SJSA1 (cell line): ENCODE measurements at places on chromosomes 3 and 15. TPM values are rescaled to one million over a fixed set of nuclear protein-coding genes. Genes with fewer than 3 reads are reported as not detected.

PAK2 gene
- 19.5 and 22.4 TPM in 2 replicates for total RNA-seq

DNA sequence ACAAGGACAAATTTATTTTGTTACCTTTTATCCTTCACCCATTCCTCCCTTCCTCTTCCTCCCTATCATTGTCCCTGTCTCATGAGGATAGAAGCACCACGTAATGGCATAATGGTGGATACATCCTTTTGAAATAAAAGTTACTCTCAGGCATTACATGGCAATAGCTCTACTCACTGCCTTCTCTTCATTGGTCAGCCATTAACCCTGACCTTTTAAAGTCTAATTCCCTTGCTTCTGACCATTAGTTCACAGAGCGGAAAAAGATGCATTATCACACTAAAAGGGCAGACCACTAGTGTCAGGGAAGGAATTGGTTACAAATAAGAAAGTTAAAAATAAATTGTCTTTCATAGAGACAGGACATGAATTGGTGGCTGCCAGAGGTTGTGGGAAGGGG, 54.6 kb upstream of the EIF1B start:
- no peak for DNase-seq

LRRC31 gene
- not detected in 2 replicates for total RNA-seq

DNA sequence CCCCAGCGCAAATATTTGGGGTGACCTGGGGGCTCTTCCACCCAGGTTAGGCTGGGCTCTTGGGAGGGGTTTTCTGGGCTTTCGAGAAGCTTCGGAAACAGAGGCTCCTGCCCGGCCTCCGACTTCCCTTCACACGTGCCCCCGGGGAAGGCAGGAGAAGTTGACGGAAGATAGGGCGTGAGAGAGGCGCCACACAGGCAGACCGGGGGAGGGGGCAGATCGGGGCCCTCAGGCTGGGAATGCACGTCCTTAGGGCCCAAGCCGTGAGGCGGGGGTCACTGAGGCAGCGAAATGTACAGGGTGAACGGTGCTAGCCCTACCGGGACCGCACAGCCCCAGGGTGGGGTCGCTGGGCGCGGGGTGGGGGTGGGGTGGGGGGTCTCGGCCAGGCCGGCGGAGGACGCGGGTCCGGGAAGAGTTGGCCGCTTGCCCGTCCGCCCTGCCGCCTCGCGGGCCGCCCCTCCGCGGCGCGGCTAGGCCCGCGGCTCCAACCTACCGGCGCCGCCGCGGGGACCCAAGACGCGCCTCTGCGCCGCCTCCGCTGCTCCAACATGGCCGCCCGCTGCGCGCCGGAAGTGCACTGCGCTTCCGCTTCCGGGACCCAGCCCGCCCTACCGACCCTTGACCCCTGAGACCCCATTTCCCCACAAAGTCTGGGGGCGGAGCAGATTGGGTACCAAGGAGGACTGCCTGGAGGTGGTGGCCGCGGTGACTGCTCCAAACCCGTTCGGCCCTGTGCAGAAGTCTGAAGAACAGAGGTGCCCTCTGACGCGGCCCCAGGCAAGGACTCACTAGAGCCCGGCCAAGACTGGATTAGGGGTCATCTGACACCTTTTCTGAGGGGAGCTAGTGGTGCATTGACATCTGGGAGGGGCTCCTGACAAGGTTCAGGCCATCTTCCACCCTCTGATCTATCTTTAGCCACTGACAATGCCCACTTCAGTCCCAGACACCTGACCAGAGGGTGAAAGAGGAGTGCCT, at the start of gene CCDC71:
Gene CCDC71 (minus strand): TSS at position 561 of the 981 bp plus-strand sequence. CDS start 2,123 bp downstream, outside the sequence.
- DNase-seq, result peak; percentile 26

DNA sequence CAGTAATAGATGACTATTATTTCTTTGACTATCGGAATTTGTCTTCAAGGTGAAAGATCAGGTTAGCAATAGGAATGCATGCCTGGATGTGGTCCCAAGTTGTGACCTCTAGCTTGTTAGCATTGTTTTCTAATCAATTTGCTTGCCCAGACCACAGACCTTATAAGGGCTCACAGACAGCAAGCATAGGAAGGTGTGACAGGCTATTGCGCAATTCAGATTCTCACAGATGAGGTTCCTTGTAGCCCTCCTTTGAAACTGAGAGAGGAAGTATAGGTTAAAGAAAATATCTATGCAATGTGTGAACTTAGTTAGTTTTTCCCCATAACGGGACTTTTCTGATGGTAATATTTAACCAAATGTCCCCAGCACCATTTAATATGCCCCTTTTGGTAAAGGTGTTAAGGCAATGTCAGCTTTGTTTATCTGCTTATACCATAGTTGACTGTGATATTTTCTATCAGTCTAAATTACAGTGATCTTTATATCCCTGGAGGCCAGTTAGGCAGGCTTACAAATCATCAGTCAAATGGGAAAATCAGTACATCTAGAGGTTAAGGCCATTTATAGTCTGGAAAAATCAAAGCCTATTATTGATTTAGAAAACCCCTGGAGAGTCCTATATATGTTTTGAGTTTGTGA, 168.1 kb upstream of the MBNL1 start:
- no peak for DNase-seq

PLA2G4E gene
- total RNA-seq, result not detected in 2 replicates

CCDC9B gene
- 29.5 and 39.0 TPM in 2 replicates for total RNA-seq

GRCh38 chr3:183830187-183830586, 4.8 kb upstream of the MAP6D1 start:
- no peak for DNase-seq

CLDN1 gene
- 1.5 and 2.4 TPM in 2 replicates for total RNA-seq

PFKFB4 gene
- 3.3 and 8.9 TPM in 2 replicates for total RNA-seq

TRPM1 gene
- total RNA-seq, result 0.08 TPM in 1 of 2 replicates, not detected in the other

- DNase-seq, result no peak
These were observed 138.8 kb downstream of the ZBBX start for GRCh38 chr3:167241048-167241845.

GRCh38 chr15:28917791-28918140, 32.0 kb downstream of the APBA2 start:
- DNase-seq, result no peak

- DNase-seq, result no peak
These were observed 25.0 kb upstream of the RPP14 start for GRCh38 chr3:58281069-58281468.

ARIH1 gene
- 27.8 and 36.6 TPM in 2 replicates for total RNA-seq

GRCh38 chr15:75966073-75966472, 46.2 kb downstream of the NRG4 start:
- no peak for DNase-seq

DNA sequence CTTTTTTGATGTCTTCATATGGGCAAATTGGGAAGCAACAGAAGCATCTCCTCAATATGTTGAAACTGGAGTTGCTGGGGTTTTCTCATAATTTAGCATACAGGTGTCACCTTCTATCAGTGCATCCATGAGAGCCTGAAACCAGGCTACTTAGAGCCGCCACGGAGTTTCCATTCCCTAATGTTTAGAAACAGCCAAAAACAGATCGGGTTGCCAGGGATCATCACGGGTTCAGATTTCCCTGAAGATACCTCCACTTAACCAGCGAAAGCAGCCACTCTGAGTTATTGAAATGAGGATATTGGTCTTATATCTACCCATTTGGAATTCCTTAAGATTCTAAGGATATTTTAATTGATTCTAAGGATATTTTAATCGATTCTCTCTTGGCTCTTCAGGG, 14.5 kb downstream of the TERB2 start:
- DNase-seq, result no peak

GRCh38 chr15:92648190-92648875, 7.2 kb downstream of the FAM174B start:
- DNase-seq, result no peak

TNNC1 gene
- total RNA-seq, result 18.2 and 32.1 TPM in 2 replicates

DNA sequence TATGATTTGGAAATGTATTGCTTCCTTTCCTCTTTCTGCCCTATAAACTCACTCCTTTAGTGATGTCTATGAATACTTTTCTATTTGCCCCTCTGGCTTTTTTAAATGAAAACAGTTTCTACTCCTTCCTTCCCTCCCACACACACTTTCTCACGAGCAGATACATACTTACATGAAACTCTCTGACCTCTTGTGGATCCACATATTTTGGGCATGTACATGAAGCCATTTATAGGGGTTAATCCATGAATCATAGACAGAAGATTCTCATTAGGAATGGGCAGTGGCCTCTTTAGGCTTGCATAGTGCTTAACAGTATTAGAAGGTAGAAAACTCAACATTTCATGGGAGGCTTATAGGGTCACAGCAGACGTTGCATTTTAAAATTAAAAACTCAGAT, 24.8 kb downstream of the ANAPC13 start:
- no peak for DNase-seq

GRCh38 chr3:108239082-108239481, 16.9 kb upstream of the IFT57 start:
- no peak for DNase-seq

CLDN16 gene
- 0.08 TPM in 1 of 2 replicates, not detected in the other for total RNA-seq

MYO9A gene
- total RNA-seq, result 21.6 and 21.9 TPM in 2 replicates

CLDND1 gene
- 139 and 213 TPM in 2 replicates for total RNA-seq

DNA sequence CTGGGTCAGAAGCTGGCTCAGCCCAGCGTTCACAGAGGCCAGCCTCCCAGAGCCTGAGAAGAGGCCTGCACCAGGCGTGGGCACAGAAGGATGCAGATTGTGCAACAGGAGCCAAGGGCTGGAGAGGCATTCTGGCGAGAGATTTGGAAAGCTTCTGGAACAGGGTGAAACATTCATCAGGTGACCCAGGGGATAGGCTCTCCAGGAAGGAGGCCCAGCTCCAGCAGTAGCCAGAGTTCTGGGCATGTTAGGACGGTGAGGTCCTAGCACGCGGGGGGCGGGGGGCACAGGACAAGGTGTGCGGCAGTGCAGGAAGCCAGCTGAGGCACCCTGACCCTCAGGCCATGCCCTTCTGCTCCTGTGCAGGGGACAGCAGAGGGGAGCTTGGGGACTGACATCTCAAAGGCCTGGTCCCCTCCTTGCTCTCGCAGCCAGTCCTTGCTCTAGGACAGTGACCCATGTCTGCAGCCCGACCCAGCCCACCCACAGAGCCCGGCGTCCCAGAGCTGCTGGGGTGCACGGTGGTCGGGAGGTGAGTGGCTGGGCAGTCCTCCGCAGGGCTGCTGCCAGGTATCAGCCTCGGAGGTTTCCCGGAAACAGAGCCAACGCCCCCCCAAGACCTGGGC, 111.7 kb upstream of the KLF13 start:
- DNase-seq, result peak; percentile 28

- DNase-seq, result peak; percentile 94
These were observed 44.4 kb downstream of the BTD start for GRCh38 chr3:15645740-15646501.

CCR9 gene
- total RNA-seq, result not detected in 2 replicates
